ENCODE measurements at places on chromosomes 5 and 9. TPM values are rescaled to one million over a fixed set of nuclear protein-coding genes. Genes with fewer than 3 reads are reported as not detected.

RBM22 gene
- 103 TPM for total RNA-seq

CATSPER3 gene
- 0.78 TPM for total RNA-seq

FOXD4L3 gene
- 0.25 TPM for total RNA-seq

GPR150 gene
- 1.6 TPM for total RNA-seq

BARHL1 gene
- not detected for total RNA-seq

Measured in naive thymus-derived CD8-positive, alpha-beta T cell (primary cell).